ENCODE measurements at places on chromosomes 6 and 20.

DNA sequence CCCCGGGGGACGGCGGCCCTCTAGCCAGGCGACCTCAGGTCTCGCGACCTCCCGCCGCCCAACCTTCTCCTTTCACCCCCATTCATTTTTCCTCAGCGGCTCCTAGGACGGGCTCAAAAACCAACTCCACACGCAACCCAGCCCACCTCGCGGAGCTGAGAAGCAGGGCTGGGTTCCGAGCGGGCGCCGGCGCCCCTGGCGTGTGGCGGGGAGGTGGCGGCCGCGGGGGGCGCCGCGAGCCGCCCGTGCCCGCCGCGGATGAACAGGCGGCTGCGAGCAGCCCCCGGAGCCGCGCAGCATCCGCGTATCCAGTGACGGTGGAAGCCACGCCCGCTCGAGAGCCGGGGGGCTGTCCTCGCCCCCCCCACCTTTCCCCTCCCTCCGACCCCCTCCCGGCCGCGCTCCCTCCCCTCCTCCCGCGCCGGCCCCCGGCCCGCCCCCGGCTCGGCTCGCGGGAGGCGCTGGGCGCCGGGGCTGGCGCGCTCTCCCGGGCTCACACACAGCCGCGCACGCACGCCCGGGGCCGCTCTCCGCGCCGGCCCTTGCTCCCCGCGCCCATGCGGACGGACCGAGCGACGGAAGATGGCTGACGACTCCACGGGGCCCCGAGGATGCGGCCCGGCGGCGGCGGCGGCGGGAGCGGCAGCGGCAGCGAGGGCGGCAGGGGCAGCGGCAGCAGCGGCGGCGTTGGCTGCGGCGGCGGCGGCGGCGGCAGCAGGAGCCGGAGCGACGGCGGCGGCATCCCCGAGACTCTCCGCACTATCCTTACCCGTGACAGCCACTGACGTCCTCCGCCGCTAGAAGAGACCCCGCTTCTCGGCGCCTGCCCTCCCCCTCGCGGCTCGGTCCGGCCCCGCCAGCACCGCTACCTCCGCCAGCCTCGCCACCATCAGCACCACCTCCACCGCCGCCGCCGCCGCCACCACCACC, at the start of gene SOBP:
Gene SOBP (plus strand): TSS at position 482 of the 930 bp plus-strand sequence. CDS start 500 bp downstream, outside the sequence.
- no peaks in the 10 kb centered on the region for H3K36me3 ChIP-seq
- no peak for DNase-seq
- peaks cover 31% of the 10 kb centered on the region for H3K4me1 ChIP-seq
- peak within 1 kb of the TSS; percentile 72 for H3K4me3 ChIP-seq
- H3K27me3 ChIP-seq, result no peaks in the 10 kb centered on the region

GRCh38 chr6:93621442-93621841, 202.1 kb upstream of the EPHA7 start:
- no peaks in the 10 kb centered on the region for H3K27me3 ChIP-seq
- no peak overlapping the region for H3K27ac ChIP-seq
- no peaks in the 10 kb centered on the region for H3K36me3 ChIP-seq
- no peak for DNase-seq
- no peaks in the 10 kb centered on the region for H3K4me1 ChIP-seq

- H3K27me3 ChIP-seq, result no peaks in the 10 kb centered on the region
- H3K4me3 ChIP-seq, result no peak overlapping the region
- H3K4me1 ChIP-seq, result no peaks in the 10 kb centered on the region
- no peak for DNase-seq
- no peak overlapping the region for H3K27ac ChIP-seq
These were observed 10.6 kb upstream of the NDRG3 start for GRCh38 chr20:36756496-36756895.

GRCh38 chr20:24996449-24997377, 4.2 kb upstream of the APMAP start:
- no peaks in the 10 kb centered on the region for H3K36me3 ChIP-seq
- H3K27ac ChIP-seq, result no peak overlapping the region
- peaks cover 48% of the 10 kb centered on the region for H3K4me1 ChIP-seq
- peak; percentile 69 for DNase-seq

DNA sequence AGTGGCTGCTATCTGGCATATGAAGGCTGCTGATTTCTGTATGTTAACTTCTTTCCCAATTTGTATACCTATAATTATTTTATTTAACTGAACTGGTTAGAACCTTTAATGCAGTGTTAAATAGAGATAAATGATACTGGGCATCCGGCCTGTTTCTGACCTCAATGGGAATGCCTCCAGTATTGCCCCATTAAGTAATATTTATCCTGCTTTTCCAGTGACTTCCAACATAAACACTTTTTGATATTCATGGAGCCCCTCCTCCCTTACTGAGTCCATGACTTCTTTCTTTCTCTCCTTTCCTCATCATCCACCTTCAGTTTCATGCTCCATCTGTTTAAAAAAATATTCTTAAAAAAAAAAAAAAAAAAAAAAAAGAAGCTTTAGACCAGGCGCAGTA, 8.8 kb downstream of the TRIM27 start:
- H3K4me1 ChIP-seq, result peaks cover 9% of the 10 kb centered on the region
- no peaks in the 10 kb centered on the region for H3K36me3 ChIP-seq
- H3K27me3 ChIP-seq, result no peaks in the 10 kb centered on the region
- H3K4me3 ChIP-seq, result no peak overlapping the region
- no peak overlapping the region for H3K27ac ChIP-seq

- no peak overlapping the region for H3K4me3 ChIP-seq
- no peaks in the 10 kb centered on the region for H3K36me3 ChIP-seq
- no peak overlapping the region for H3K27ac ChIP-seq
- no peak for DNase-seq
- H3K27me3 ChIP-seq, result no peaks in the 10 kb centered on the region
These were observed 41.0 kb downstream of the PKHD1 start for GRCh38 chr6:52046456-52046855.

All from vagina (tissue), 2 donors.